ENCODE measurements at places on chromosomes 13 and 19. TPM values are rescaled to one million over a fixed set of nuclear protein-coding genes. Genes with fewer than 3 reads are reported as not detected.
A peak's percentile ranks its signal among the peaks of the same experiment; 100 is the strongest.

Gene MBD3L3
- not detected for total RNA-seq

Gene ZNF20
- 7.8 TPM for total RNA-seq

Gene TPTE2
- not detected for total RNA-seq

Gene TMEM161A
- total RNA-seq: 46.0 TPM

Gene KRTDAP
- total RNA-seq: 3.2 TPM

- no peak for DNase-seq
Observed at GRCh38 chr19:1748115-1748872, 5.0 kb upstream of the ONECUT3 start.

DNA sequence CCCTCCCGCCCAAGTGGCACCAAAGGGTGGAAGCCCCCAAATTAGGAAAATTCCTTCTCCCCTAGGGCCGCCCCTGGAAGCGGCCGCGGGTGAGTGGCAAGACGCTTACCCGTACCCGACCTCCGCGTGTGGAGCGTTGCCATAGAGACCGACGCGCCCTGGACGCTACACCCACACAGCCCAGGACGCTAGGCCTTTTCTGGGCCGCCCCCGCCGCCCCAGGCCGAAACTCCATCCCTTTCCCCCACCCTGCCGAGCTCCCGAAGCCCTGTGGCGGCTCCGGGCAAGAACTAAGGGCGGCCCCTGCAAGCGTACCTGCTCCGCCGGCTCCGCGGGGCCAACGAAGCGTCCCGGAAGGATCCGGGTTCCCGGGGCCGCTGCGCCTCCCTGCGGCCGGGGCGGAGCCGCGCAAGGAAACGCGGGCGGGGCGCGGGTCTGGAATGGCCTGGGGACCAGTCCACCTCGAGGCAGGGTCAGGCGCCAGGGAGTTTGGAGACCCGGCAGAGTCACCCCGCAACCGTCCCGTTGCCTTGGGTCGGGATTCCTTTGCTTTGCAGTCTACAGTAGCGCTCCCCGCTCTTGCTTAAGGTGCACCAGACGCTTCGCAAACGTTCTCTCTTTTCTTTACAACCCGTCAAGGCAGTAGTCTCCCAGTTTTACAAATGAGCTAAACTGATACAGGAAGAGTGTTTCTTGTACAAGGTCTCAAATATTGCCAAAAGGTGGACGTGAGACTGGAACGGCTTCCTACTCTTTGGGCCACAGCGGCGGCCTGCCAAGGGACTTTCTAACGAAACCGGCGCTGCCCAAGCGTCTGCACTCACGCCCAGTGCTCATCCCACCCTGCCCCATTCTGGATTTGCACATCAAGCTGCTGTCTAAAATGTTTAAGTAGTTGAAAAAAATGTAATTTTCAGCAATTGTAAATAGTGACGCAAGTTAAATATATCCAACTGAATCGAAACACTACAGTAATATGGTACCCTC, at the start of gene NEK5:
Gene NEK5 (minus strand): TSS at position 360 of the 987 bp plus-strand sequence. CDS start 1,591 bp downstream, outside the sequence.
- DNase-seq: peak; percentile 92

DNA sequence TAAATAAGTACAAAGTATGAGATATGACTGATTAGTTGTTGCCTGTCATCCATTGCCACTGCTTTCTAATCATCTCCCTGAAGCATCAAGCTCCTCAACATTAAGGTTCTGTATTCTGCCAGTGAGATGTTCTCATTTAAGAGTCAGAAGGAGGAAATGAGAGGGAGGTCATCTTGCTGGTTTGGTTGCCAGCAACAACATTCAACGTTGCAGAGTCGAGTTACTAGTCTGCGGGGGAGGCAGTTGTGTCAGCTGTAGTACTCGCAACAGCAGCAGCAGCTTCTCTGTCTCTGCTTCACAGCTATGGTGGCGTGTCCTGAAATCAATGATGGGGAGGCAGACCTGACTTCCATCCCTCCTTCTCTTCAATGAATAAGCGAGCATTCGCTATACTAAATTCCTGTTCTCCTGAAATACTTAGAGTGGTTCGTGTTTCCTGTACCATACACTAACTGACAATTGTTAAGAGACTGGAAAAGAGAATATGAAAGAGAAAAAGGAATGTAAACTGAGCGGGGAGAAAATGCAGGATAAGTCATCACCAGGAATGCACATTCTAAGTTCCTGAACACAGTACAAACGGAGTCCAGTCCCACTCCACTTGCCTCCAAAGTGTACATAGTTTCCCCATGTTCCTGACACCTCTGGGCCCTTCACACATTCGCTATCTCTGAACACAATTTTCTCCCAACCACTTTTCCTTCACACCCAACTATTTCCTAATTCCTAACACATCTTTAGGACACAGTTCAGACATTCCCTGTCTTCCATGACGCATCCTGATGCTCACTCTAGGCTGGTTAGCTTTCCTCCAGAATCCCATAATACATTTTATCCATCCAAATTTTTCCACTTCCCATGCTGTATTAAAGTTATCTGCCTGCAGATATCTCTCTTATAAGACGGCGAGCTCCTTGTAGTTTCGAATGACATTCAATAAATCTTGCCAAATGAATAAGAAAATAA, 263.0 kb downstream of the KLF12 start:
- DNase-seq: peak; percentile 19

GRCh38 chr19:36196249-36196648, 18.2 kb downstream of the ZNF565 start:
- DNase-seq: no peak

GRCh38 chr13:37729876-37730275, 131.3 kb upstream of the POSTN start:
- no peak for DNase-seq

- peak; percentile 4 for DNase-seq
Observed at GRCh38 chr13:114140131-114140905, 7.9 kb upstream of the RASA3 start.

DNA sequence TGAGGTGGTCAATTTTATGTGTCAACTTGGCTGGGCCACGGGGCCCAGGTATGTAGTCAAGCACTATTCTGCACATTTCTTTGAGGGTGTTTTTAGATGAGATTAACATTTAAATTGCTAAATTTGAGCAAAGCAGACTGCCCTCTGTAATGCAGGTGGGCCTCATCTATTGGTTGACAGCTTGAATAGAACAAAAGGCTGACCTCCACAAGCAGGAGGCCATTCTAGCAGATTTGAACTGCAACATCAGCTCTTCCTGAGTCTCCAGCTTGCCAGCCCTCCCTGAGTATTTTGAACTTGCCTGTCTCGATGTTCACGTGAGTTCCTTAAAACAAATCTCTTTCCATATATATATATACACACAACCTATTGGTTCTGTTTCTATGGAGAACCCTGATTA, 134.8 kb downstream of the DCLK1 start:
- no peak for DNase-seq

GRCh38 chr19:3982701-3983541, 2.3 kb downstream of the EEF2 start:
- no peak for DNase-seq

GRCh38 chr13:25920931-25921330, 130.9 kb downstream of the SHISA2 start:
- no peak for DNase-seq

All from WTC11 (cell line).